NCI-H2081 (cell line): ENCODE measurements at places on chromosomes 2 and 18.

DNA sequence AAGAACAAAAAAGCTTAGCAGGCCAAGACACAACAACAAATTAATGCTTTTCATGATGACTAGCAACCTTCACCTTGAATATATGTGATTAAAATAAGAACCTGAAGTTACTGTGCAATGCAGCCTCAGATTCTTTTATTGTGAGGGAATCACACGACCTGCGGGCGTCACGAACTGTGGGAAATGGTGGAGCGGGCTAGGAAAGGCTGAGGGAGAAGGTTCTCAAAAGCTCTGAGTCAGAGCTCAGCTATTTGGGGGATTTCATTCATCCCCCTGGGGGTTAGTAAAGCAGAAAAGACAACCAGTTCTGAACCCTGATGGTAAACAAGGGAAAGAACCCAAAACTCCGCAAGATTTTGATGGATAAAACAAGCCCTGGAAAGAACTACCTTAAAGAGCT is 89.3 kb upstream of the NCKAP5 start:
- DNase-seq, result no peak

GRCh38 chr2:45741161-45741850 is 89.8 kb downstream of the PRKCE start:
- DNase-seq, result no peak

GRCh38 chr2:16726577-16726976 is 60.9 kb upstream of the CYRIA start:
- no peak for DNase-seq

GRCh38 chr2:82395531-82395930 is 2063.5 kb downstream of the SUCLG1 start:
- DNase-seq, result no peak

GRCh38 chr2:169448316-169448715 is 31.0 kb upstream of the BBS5 start:
- no peak for DNase-seq
